Stimulated activated CD4-positive, alpha-beta T cell treated with anti-CD3 and anti-CD28 coated beads, TNF-alpha, amount 100 ng/mL, for 1 hour (primary cell): ENCODE measurements at places on chromosomes 16 and 17.

DNA sequence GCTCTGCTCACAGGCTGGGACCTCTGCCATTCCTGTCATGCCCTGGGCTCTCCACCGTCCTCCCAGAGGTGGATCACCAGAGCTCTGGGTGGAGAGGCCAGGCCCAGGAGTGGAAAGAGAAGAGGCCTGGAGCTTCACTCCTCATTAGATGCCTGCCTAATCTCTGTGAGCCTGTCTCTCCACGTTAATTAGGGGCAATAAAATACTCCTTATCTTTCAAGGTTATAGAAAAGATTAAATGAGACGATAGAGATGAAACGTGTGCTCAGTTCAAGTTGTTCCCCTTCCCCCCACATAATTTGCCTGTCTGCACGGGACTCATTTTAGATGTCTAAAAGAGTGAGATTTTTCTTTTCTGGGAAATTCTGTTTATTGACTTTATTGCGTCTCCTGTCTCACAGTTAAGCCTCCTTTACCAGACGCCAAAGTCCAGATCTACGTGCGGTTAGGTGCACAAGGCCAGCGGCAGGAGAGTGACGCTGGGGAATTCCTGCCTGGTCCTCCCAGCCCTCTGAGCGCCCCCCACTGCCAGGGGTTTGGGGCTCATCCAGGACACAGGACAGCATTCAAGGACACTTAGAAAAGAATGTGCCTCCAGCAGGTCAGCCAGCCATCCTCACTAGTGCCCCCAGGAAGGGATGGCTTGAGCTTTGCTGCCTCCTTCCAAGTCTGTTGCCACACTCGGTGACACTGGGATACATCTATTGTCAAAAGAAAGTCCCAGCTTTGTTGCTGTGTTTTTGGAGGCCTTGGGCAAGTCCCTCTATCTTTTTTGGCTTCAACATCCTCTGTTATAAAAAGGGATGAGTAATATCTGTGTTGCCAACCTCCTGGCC is 42.3 kb downstream of the TBX4 start:
- no peak for DNase-seq

DNA sequence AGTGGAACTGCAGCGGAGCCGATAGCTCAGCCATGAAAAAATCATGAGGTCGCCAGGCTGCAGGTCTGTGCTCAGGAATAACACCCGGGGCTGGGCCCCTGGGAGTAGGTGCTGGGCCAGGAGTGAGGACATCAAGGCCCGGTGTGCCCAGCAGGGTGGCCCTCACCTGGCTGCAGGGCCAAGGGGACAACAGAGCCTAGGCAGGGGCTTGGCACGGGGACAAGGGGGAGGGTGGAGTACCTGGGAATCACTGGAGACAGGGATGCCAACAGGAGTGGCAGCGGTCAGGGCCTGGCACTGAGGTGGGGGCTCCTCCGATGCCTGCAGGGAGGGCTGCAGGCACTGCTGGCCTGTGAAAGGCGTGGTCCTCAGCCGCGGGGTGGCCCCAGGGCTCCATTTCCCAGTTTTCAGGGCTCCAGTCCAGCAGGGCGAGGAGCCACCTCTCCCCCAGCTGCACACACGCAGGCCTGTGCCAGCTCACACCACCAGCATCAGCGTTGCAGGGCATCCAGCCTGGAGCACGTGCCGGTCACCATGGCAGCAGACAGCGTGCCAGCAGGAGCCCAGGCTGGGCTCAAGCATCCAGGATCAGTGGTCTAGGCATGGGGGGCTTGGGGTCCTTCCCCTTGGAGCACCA is 4.7 kb upstream of the FSCN2 start:
- DNase-seq, result no peak

- no peak for DNase-seq
Observed at GRCh38 chr16:54645345-54645744, 285.3 kb upstream of the IRX5 start.

- no peak for DNase-seq
Observed at GRCh38 chr16:76052725-76053124, 224.5 kb upstream of the CNTNAP4 start.

GRCh38 chr16:89135971-89136765 is 35.4 kb upstream of the CDH15 start:
- no peak for DNase-seq

- no peak for DNase-seq
Observed at GRCh38 chr16:78900966-78901365, 699.6 kb downstream of the MAF start.

DNA sequence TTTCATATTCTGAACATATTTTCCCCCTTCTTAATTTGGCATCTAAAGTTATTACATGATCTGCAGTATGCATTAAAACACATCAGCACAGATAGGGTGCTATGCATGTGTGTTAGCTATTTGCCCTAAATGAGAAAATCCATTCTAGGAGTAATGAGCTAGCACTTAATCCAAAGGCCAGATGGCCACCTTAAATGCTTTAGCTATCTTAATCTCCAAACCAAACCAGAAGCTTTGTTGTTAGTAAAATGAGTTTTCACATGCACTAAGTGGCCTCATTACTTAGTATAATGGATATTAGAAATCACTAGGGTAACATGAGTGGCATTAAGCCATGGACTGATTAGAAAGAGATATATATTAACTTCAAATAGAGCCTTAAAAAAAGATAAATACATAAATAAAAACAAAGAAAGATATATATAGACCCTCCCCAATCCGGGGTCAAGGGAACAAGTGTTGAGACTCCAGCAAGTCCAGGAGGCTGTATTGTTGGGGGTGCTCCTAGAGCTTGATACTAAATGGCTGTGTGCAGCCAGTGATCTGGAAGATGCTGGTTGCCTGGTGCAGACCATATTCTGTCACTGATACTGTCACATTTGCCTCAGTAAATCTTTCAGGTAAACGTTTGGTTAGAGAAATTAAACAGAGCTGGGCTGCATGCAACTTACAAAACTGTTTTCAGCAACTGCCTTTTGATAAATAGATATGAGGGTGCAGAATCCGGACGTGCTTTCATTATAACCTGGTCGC is 67.3 kb downstream of the MYH10 start:
- DNase-seq, result no peak

- DNase-seq, result no peak
Observed at GRCh38 chr17:63434951-63435571, 11.0 kb downstream of the CYB561 start.

DNA sequence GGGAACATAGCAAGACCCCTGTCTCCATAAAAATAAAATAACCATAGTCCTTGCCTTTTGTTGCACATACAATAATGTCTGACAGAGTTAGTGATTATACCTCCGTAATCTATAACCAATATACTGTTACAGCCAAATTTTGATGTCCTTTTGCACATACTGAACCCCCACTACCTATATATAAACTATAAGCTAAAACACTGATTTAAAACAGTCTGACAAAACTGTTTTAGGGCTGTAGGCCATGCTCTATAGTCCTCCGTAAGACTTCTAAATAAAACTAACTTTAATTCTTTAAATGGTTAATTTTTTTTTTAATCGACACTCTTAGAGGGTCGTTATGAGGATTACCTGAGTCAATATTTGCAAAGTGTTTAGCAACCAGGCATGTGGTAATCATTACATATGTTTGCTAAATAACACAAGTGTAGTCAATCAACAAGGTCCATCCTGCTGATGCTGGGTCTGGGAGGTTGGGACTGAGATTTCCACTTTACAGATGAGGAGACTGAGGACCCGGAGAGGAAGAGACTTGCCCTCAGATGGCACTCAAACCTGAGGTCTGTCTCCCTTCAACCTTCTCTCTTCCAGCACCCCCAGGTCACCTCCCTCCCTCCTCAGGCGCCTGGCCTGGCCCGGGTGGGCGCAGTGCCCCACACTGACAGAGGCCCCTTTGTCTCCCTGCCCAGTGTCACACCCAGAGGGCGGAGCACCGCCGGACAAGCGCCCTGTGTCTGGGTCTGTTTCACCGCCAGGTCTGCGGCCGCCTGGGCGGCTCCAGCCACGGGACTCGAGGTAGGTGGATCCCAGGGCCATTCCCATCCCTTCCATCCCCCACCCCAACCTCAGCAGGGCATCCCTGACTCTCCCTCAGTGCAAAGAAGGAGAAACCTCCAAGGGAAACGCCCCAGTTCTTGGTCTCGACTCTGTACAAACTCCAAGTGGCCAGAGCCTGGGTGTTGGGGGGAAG is 10.3 kb downstream of the ZNF385C start:
- DNase-seq, result no peak

- DNase-seq, result no peak
Observed at GRCh38 chr17:17703140-17703919, 22.1 kb downstream of the RAI1 start.

DNA sequence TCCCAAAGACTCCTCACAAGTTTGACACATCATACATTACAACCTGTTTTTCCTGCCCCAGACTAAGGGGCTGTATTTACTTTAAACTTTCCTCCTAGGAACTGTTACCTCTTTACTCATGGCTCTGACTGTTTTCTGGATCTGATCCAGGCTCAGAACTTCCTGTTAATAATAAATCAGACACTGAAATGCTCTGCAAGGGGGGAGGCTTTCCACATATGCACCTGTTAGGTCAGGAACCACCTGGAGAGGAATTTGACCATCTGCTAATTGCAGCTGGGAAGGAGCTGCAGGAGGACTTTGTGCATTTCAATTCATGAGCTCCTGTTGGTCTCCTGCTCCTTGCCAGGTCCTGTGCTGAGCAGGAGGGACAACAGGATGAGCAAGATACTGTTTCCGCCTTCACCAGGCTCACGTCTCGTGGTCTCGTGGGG is 476.9 kb upstream of the CDH5 start:
- DNase-seq, result no peak
